Epithelial cell of alveolus of lung (primary cell): ENCODE measurements at places on chromosomes 12 and 14. TPM values are rescaled to one million over a fixed set of nuclear protein-coding genes. Genes with fewer than 3 reads are reported as not detected.

Gene MIP
- not detected in 2 replicates for total RNA-seq

Gene LRTM2
- not detected in 2 replicates for total RNA-seq

Gene PKP2
- 0.64 and 6.7 TPM in 2 replicates for total RNA-seq

Gene DDN
- under 0.01 and 1.4 TPM in 2 replicates for total RNA-seq

Gene TPPP2
- not detected in 2 replicates for total RNA-seq

Gene IKZF4
- 2.6 and 8.1 TPM in 2 replicates for total RNA-seq

Gene KRT6B
- total RNA-seq, result 1.0 TPM in 1 of 2 replicates, not detected in the other

Gene KRT6A
- 3.2 and 20.6 TPM in 2 replicates for total RNA-seq

Gene HAL
- 0.48 TPM in 1 of 2 replicates, not detected in the other for total RNA-seq

Gene SMOC1
- 2.2 and 4.0 TPM in 2 replicates for total RNA-seq

Gene PRICKLE1
- total RNA-seq, result 5.7 and 30.8 TPM in 2 replicates

Gene GALNT9
- 0.08 and 0.13 TPM in 2 replicates for total RNA-seq

Gene CLEC4C
- total RNA-seq, result not detected in 2 replicates

Gene ASCL1
- not detected in 2 replicates for total RNA-seq

Gene KCNC2
- not detected in 2 replicates for total RNA-seq

Gene RAN
- 165 and 364 TPM in 2 replicates for total RNA-seq

Gene MGP
- total RNA-seq, result 13.6 and 48.4 TPM in 2 replicates

Gene LYZ
- 0.56 TPM in 1 of 2 replicates, not detected in the other for total RNA-seq

Gene GPR132
- total RNA-seq, result 0.13 and 0.16 TPM in 2 replicates

Gene EID3
- 1.0 and 10.1 TPM in 2 replicates for total RNA-seq
